Fibroblast of skin of right quadriceps (primary cell): ENCODE measurements at places on chromosomes 2 and 18.

DNA sequence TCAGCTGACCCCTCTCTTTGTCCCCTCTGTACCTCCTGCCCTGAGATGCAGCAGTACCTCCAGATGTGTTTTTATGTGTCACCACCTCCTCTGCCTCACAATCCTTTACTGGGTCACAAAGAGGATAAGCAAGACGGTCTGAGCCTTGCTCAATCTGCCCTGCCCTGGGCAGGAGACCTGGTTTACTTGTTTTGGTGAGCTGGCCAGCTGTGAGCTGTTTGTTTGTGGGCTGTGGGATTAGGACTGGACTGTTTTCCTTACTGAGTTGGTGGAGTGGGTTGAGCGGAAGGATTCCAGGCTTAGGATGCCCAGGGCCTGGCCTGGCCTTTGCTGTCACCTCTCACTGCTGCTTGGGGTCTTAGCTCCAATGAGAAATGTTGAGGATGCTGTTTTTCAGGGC, 299.5 kb downstream of the SRBD1 start:
- no peak for DNase-seq

DNA sequence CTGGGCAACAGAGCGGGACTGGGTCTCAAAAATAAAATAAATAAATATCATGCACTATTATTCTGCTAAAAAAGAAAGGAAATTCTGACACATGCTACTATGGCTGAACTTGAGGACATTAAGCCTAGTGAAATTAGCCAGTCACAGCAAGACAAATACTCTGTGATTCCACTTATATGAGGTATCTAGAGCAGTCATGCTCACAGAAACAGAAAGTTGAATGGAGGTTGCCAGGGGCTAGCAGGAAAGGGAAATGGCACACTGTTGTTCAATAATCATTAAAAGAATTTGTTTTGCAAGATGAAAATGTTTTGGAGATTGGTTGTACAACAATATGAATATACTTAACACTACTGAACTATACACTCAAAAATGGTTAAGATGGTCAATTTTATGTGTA, 60.8 kb downstream of the NCKAP1 start:
- no peak for DNase-seq

GRCh38 chr2:121284463-121285449, at the start of gene TFCP2L1:
TFCP2L1 (minus strand) TSS chr2:121285202; CDS start chr2:121285109, 93 bp downstream.
- DNase-seq = no peak

GRCh38 chr2:172572981-172573380, 17.1 kb downstream of the PDK1 start:
- no peak for DNase-seq

DNA sequence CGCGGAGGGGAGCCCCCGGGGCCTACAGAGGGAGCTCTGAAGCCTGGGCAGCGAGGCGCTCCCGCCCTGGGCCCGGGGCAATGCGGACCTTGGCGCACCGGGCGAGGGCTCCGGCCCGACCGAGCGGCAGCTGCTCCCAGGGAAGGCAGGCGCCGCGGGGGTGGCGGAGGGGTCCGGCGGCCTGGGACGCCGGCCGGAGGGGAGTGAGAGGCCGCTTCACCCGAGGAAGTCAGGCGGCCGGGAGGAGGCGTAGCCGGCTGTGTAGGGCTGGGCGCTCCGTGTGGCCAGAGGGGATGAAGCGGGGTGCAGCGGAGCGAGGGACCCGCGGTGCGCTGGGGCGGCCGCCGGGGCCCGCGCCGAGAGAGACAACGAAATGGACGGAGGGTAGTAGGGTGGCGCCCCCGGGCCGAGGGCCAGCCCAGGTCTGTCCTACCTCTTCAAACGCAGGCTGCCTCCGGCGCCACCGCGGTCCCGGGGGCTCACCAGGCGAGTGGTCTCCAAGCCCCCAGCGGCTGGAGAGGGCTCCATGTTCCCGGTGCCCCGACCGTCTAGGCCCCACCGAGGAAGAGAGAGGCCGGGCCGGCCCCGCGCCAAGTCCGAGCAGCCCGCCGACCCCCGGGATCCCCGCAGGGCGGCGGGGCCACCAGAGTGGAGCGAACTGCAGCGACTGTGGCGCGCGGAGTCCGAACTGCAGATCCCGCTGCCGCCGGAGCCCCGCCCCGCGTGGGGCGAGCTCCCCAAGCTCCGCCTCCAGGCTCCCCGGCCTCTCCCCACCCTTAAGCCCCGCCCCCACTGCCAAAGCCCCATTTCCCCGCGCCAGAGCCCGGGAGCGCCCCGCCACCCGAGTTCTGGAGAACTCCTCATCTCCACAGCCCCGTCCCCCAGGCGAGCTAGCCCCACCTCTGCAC, at the start of gene SLC30A3:
TSS of gene SLC30A3 (minus strand) at position 669 of the 908 bp plus-strand sequence. CDS start at position 528, 141 bp downstream.
- no peak for DNase-seq

DNA sequence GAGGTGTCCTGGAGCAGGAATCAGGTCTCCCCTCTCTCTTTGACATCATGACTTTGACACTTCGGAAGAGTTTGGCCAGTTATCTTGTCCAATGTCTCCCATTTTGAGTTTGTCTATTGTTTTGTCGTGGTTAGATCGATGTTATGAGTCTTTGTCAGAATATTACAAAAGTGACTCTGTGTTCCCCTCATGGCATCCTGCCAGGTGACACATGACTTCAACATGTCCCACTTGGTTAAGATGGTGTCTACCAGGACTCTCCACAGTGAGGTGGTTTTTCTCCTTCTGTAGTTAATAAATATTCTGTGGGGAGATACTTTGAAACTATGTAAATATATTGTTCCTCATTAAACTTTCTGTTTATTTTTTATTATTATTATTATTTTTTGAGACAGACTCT, 76.6 kb upstream of the BZW1 start:
- DNase-seq = peak; percentile 24

DNA sequence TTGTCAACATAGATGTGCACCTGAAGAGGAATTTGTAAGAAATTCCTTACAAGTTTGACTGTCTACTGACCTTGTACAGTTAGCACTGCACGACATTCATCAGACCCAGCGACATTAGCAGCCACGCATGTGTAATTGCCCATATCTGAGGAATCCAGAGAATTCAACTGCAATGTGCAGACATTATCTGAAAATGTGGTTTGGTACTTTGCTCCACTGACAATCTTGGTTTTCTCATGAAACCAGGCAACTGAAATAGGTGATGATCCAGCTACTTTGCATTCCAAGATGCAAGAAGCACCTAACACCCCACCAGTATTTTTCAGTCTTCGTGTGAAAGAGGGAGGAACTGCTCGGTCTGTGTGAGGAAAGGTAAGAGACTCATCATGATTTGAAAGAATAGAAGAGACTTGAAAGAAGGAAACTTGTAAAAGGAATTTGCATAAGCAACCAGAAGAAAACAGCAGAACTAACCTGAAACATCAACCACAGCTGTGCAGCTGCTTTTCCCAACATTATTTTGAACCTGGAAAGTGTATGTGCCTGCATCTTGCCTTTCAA, 83.4 kb downstream of the TTN start:
- DNase-seq = no peak

DNA sequence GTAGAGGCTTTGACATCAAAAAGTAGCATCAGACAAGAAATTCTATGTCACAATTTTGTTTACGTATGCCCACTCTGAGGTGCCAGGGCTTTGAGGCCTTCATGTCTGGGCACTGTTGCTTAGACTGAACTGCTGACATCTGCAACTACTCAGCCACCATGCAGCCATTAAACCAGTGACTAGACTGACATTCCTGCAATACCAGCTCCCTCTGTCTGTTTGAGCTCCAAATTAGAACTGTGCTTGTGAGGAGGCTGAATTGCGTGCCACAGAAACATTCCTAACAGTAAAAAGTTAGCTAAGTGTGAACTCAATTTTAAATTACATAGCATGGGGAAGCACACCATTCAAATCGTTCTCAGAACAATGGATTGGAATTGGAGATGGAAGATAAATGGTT, 163.2 kb downstream of the INSIG2 start:
- peak; percentile 88 for DNase-seq

- peak; percentile 76 for DNase-seq
Observed at GRCh38 chr2:118580651-118581050, 266.8 kb downstream of the EN1 start.

GRCh38 chr2:25720575-25720974, 47.2 kb upstream of the DTNB start:
- no peak for DNase-seq

- no peak for DNase-seq
Observed at GRCh38 chr2:239768907-239769553, 256.1 kb downstream of the NDUFA10 start.

DNA sequence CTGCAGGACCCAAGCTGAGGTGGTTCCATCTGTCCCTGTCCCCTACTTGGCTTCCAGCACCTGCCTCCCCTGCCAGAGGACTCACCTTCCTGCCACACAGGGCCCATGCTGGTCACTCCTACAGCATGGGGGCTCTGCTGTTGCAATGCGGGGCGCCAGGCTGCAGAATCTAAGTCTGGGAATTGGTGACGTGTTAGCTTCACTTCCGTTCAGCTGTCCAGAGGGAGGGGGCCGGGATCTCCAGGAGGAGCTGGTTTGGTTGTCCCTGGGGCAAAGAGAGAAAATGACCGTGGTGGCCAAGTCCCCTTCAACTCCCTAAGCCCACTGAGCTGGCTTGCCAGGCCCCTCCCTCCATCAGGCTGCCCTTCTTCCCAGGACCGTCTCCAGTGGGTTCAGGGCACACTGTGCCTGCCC, 69.5 kb downstream of the IL1R2 start:
- DNase-seq = no peak

- no peak for DNase-seq
Observed at GRCh38 chr2:3463186-3463835, 56.0 kb downstream of the ADI1 start.

GRCh38 chr2:114022360-114023085, 132.6 kb downstream of the ACTR3 start:
- DNase-seq = peak; percentile 50

GRCh38 chr18:77054288-77054605, 78.3 kb downstream of the MBP start:
- DNase-seq = no peak

GRCh38 chr2:1593371-1594122, 150.8 kb downstream of the PXDN start:
- peak; percentile 87 for DNase-seq

- DNase-seq = no peak
Observed at GRCh38 chr2:123532994-123533393, 492.1 kb upstream of the CNTNAP5 start.

DNA sequence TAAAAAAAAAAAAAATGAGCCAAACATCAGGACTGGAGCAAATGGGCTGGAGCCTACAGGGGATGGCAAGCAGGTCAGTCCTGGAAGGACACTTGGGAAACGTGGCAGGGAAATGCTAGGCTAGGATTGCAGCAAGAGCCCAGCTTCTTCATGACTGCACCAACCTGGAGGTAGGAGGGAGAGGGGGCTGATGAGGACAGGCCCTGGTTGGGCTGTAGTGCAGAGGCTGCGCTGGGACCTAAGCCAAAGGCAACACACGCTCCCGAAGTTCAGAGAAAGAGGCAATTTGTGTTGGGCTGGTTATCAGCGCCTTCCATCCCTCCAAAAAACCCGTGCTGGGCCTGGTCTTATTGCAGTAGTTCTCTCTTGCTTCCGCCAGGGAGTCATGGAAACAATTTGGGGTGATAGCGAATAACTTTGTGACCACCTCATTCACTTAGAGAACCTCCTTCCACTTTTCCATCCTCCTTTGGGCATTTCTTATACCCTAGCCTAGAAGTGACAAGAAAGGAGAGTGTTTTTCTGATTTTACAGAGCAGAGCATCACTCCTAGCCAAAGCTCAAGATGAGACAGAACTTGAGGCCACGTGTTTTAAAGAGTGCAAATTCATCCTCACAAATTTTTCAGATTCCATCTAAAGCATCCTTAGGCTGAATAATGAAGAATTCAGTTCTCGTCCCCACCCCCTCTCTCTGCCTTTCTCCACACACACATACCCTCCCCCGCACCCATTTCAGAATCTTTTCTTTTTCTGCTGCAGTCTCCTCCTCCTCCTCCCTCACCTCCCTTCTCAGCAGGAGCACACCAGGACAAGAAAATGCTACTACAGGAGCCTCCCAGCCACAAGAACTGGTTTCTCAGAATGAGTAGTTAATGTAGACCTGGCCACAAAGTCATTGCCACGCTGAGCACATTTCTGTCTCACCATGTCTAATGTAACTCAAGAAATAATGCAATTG, 82.5 kb upstream of the STPG4 start:
- DNase-seq = peak; percentile 79

GRCh38 chr18:49114556-49114955, 163.8 kb upstream of the SMAD7 start:
- DNase-seq = no peak

- peak; percentile 83 for DNase-seq
Observed at GRCh38 chr2:159010340-159010739, 41.9 kb downstream of the TANC1 start.

- no peak for DNase-seq
Observed at GRCh38 chr2:233976087-233976486, 58.9 kb downstream of the TRPM8 start.

GRCh38 chr18:46054956-46055837, 16.9 kb downstream of the PSTPIP2 start:
- no peak for DNase-seq

DNA sequence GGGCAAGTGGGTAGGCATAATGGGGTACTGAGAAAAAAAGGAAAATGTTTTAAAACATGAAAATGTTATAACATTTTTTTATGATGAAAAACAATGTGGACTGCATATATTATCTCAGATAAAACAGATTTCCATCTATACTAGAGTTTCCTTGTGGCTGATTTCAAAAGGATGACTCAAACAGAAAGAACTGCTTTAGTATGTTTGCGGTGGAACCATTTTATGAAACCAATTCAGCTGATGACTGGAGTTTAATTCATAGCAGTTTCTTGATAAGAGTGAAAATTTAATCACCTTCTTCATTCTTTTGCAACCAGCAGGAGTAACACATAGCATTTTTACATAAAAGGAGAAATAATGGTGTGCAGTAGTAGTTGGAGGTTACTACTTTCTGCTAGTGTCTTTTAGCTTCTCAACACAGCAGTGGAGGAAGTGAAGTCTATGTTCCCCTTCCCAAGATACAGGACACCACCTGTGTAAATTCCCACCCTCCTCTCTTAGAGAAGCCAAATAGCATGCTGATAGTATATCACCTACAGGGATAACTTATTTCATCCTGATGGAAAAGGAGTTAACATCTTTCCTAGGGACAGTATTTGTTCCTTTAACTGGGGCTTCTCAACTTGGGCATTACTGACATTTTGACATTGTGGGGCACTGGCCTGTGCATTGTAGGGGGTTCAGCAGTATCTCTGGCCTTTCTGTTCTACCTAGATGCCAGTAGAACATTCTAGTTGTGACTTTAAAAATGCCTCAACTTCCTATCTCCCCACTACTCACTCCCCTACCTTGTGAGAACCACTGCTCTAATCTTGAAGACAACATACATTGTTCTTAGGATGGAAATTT, 29.9 kb downstream of the PELI1 start:
- peak; percentile 83 for DNase-seq

- no peak for DNase-seq
Observed at GRCh38 chr2:21501376-21502027, 377.7 kb downstream of the TDRD15 start.

GRCh38 chr2:193187816-193188215, 993.1 kb upstream of the TMEFF2 start:
- DNase-seq = no peak
